ENCODE measurements at places on chromosomes 16 and 17.
A peak's percentile ranks its signal among the peaks of the same experiment; 100 is the strongest.

GRCh38 chr16:22191532-22192260, 14.4 kb upstream of the EEF2K start:
- no peak for DNase-seq

DNA sequence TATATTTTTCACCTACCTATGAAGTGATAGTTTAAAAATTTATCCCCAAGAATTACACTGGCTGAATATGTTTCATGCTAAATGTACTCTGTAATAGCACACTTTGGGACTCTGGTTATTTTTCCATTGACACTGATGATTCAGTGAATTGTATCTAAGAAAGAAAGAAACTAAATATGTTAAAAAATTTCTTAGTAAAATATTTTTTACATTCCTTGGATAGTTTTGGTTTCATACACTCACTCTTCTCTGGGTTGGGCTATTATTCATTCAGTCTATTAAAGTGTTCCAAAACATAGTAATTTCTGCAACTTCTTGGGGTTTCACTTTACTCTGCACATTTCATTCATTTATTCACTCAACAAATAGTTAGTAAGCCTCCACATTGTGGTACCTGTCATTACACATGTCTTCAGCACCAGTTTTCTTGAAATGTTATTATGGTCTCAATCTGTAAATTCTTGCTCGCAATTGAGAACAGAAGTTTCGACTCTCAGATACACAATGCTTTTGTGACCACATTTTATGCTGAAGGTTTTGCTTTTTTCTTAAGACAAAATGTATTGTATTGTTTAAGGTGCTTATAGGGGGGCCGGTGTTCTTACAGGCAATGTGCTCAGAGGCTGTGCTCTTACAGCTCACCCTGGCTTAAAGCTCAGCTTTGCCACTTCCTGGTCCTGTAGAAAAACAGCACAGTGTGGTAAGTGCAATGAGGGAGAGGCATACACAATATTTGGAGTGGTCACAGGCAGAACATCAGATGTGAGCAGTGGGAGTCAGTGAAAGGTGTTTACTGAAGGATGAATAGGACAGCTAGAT, 17.4 kb downstream of the CNTNAP4 start:
- DNase-seq: no peak

DNA sequence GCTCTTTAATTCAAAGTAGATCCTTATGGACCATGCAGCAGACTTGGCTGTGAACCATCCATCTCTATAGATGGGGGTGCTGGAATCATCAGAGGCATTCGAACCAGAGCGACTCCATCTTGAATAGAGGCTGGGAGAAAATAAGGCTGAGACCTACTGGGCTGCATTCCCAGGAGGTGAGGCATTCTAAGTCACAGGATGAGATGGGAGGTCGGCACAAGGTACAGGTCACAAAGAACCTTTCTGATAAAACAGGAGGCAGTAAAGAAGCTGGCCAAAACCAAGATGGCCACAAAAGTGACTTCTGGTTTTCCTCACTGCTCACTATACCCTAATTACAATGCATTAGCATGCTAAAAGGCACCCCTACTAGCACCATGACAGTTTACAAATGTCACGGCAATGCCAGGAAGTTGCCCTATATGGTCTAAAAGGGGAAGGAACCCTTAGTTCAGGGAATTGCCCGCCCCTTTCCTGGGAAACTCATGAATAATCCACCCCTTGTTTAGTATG, 89.2 kb upstream of the BRD7 start:
- DNase-seq: no peak

GRCh38 chr17:16129441-16130205, 85.7 kb downstream of the NCOR1 start:
- DNase-seq: no peak

DNA sequence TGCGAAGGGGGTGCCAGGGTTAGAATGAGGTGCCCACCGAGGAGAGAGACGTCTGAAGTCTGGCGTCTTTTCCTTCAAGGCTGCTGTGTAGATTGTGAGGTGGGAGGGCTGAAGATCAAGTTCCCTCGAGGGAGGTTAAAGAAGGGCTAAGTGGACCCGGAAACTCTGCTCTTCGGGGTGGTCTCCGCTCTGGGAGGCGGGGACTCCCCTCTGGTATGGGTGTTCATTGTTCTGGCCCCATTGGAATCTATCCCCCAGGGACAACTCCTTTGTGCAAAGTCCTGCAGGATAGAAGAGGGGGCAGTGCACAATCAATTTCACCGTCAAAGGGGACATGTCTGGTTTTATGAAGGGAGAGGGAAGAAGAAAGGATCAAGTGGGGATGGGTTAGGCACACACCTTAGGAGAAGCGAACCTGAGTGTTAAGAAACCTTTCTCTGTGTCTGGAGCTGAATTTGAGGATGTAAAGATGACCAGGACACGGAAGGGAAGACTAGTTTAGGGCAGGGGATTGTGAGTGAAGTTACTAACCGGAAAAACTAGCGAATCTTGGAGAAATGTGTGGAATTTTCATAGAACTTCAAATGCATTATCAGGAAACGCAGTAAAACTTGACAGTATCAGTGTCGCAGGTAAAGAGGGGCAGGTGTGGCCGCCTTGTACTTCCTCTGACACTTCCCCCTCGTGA, 809 bp upstream of the RAB34 start:
- DNase-seq: no peak

- DNase-seq: no peak
Observed at GRCh38 chr16:3938471-3938842, 57.9 kb upstream of the CREBBP start.

DNA sequence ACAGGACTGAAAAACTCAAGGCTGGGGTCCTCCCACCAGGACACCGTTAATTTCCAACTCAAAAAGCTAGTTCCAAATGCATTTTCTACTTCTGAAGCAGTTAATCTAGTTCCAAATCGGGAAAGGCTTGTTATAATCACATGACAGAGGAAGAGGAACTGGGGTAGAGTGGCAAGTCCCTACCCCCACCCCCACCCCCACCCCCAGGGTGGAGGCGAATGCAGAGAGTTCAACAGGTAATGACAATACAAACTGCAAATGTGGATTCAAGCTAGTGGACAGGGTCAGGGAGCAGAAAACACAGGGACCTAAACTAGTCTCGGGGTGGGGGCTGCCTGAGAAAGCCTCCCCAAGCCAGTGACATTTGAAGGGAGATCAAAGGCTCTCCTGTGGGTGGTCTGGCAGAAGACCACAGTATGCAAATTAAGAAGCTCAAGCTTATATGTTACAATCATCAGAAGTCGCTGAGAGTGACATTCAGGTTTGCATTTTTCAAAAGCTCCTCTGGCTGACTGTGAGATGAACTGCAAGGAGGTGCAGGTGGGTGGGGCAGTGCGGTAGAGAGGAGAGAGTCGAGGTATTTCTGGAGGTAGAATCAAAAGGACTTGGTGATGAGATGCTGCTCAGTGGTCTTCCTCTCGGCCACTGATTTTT, 56.4 kb upstream of the SLC25A19 start:
- DNase-seq: no peak

- peak; percentile 48 for DNase-seq
Observed at GRCh38 chr17:8223356-8224126, 13.2 kb upstream of the AURKB start.

DNA sequence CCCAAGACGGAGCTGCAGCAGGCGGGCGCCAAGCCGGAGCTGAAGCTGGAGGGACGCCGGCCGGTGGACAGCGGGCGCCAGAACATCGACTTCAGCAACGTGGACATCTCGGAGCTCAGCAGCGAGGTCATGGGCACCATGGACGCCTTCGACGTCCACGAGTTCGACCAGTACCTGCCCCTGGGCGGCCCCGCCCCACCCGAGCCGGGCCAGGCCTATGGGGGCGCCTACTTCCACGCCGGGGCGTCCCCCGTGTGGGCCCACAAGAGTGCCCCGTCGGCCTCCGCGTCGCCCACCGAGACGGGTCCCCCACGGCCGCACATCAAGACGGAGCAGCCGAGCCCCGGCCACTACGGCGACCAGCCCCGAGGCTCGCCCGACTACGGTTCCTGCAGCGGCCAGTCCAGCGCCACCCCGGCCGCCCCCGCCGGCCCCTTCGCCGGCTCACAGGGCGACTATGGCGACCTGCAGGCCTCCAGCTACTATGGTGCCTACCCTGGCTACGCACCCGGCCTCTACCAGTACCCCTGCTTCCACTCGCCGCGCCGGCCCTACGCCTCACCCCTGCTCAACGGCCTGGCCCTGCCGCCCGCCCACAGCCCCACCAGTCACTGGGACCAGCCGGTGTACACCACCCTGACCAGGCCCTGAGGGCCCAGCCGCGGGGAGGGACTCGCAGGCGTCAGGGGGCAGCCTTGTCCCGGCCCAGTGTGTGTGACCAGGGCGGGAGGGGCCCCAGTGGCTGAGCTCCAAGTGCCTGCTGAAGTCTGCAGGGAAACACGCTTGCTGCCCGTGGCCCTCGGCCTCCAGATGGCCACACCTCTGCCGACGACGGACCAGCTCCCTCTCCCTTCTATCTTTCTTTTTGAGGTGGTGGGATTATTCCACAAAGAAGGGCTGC, 3.4 kb downstream of the SOX8 start:
- DNase-seq: no peak
